ENCODE measurements at places on chromosomes 3 and 15.

- DNase-seq, result no peak
These were observed 38.5 kb downstream of the SPTSSB start for GRCh38 chr3:161332792-161333191.

DNA sequence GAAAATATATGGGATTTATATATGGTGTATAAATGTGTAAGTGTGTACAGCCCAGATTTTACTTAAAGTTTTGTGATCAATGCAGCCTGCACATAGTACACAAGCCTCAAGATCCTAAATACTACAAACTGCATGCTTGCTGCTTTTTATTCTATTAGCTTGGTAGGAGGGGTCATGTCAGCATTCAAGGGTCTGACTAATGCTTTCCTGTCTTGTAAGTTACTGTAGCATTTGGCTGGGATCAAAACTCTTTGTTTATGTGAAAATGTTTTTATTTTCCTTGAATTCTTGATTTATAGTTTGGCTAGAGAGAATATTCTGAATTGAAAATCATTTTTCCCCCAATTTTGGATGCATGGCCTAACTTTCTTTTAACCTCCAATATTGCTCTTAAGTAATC is 370.9 kb downstream of the NSUN3 start:
- no peak for DNase-seq

DNA sequence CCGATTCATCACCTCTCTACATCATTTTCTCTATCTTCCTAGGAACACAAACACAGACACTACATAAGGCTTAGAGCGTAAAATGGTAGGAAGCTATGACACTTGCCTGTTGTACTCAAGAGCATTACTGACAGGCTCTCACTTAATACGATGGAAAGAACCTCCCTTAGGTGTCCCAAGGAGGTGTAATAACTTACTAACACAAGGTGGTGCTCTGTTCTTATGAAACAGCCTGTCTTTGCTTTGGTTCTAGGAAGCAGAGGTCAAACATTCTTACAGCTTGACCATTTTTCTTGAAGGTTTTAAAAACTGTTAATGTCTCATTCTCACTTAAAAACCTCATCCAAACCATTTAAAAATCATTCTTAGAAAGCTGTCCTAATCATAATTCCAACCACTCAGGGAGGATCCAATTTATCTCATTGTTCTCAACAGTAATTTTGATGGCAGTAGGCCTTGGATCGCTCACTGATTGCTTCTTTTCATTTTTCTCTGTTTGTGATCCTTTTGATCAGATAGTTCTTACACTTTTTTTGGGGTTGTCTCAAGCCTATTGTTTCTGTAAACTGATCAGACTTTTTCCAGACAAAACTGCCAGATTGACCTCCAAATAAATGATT is 317.8 kb upstream of the AGTR1 start:
- no peak for DNase-seq

DNA sequence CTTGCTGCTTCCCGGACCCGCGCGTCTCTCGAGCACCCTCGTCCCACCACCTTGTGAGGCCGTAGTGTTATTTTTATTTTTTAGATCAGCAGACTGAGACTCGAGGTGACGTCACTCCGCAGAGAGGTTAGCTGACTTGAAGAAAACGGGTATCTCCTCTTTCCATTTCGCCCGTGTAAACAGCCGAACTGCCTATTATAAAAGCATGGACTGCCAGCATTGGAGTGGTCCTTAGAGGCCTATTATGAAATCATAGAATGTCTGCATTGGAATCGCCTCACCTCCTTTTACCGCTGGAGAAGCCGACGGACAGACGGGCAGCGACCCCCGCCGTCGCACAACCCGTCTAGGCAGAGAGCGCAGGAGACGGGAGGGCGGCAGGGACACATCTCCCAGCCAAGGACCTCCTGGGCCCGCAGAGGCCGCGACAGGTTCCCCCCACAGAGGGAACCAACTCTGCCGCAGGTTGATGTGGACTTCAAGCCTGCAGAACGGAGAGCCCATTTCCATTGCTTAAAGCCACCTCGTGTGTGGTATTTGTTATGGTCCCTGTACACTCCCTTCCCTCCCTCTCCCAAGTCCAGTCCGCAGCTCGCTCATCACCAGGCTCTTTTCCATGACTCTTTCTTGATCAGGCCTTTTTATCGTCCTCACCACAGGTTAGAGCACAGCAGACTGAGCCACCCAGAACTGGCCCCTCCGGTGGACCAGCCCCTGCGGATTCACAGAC is 540 bp upstream of the PPP1R2 start:
- DNase-seq, result peak; percentile 17

DNA sequence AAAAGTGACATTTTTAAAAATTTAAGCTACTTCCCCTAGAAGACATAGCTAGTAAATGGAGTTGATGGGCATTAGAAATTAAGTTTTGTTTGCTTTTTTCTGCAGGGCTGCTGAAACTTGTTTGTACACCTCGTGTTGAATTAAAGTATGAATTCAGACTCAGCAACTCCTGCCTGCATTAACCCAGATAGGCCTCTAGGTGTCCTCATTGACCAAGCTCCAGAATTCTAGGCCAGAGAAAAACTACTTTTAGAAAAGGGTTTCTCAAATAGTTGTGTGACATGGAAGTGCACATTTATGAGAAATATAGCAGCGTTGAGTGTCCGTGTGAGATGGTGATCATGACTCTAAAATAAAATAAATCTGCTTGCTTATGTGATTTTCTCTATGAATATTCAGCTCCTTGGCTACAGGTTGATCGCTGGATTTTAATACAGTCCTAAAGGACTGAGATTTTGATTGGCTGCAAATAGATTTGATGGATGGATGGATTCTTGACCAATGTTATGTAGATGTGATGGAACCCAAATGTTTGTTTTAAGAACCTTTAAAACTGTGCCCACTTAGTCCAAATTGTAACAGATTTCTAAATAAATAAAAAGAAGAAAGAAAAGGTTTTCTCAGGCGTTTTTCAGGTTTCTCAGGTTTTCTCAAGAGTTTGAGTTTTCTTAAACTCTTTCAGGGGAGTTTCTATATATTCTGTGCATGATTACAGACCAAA is 39.4 kb upstream of the LMOD3 start:
- no peak for DNase-seq

- no peak for DNase-seq
These were observed 51.9 kb downstream of the BBX start for GRCh38 chr3:107574650-107575049.

DNA sequence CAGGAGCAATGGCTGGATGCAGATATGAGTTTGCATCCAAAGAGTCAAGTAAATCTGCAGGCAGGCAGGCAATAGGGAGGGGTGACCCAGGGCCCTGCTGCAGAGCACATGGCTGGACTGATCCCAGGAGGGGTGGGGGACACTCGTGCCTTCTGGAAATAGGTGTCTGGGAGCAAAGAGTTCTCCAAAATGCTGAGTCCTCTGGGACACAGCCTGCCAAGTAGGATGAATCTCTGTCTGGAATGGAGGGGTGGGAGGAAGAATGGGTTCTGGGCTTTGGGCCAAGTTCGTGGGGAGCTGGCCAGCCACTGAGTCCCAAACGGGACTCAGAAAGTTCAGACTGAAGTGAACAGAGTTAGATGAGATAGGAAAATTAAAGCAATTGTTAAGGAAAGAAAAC is 214.5 kb downstream of the MTHFS start:
- DNase-seq, result no peak

GRCh38 chr15:72923289-72923688 is 129.0 kb upstream of the NEO1 start:
- no peak for DNase-seq

DNA sequence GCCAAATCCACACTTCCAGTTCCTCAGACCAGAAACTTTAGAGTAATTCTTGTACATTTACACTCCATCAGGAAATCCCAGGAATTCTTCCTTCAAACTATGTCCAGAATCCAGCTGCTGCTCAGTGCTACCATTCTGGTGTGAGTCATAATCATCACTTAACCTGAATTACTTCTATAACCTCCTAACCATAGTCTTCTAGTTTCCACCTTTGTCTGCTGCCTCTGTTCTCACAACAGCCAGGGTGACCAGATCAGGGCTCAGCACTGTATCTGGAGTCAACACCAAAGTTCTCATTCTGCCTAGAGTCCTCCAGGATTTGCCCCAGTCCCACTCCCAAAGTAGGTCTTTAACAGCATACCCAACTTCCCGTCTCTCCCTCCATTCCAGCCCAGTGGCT is 3.4 kb downstream of the CLDND1 start:
- no peak for DNase-seq

- no peak for DNase-seq
These were observed 27.5 kb downstream of the MASP1 start for GRCh38 chr3:187264021-187264420.

- DNase-seq, result no peak
These were observed 231.7 kb downstream of the ARPP21 start for GRCh38 chr3:35871009-35871408.

DNA sequence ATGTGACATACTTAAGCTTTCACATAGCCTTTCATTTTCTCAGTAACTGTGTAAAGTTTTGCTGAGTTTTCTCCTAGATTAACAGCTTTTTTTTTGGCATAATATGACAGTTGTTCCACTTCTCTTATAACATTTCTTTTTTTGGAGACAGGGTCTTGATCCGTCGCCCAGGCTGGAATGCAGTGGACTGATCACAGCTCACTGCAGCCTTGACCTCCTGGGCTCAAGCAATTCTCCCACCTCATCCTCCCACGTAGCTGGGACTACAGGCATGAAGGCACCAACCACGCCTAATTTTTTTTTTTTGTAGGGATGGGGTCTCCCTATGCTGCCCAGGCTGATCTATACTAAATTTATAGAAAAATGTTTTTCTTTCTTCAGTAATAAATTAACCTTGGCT is 30.1 kb downstream of the DLG1 start:
- DNase-seq, result no peak

DNA sequence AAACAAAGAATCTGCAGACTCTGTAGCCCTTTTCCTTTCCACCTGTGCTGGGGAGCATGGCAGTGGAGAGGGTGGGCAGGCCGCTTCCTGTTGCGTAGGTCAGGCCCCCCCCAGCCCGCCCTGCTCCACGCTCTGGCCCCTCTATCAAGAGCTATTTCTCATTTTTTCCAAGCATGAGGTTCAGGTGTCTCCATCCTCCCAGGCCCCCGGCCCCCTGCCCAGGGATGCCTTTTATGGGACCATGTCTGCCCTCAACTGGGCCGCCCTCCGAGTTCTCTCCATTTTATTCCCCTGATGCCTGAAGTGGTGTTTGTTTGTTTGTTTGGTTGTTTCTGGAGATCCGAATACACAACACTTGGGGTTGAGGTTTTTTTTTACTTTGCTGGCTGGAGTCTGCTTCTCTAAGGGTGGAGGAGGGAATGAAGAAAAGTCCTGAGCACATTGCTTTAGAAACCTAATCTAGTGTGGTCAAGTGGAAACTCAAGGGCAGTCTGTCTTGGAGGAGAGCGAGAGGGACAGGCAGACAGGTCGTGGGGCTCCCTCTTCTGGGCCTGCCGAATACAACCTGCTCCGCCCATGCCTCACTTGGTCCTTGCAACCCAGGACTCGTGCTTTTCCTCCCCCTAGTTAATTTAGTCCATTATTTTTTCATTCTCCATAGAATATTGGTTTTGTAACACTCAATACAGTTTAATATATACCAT is 176.5 kb upstream of the LYSMD4 start:
- no peak for DNase-seq

GRCh38 chr3:39278616-39278935 is 1.3 kb downstream of the CX3CR1 start:
- no peak for DNase-seq

DNA sequence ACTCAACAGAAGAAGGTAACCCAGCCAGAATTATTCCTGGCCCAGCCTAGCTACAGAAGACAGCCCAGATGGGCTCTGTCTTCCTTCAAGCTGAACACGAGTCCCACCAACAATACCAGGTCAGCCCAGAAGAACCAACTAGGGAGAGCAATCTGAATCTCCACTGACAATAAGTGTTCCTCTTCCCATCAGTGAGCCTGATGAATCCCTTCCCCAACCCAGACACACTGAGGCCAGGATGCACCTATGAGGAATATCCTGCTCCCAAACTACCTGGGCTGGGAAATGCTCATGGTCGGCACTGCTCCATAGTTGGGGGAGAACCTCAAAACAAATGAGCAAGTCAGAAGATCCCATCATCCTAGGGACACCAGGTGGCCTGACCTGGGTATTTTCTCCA is 351.1 kb downstream of the OCA2 start:
- no peak for DNase-seq

GRCh38 chr3:45272828-45273470 is 46.9 kb upstream of the TMEM158 start:
- no peak for DNase-seq

DNA sequence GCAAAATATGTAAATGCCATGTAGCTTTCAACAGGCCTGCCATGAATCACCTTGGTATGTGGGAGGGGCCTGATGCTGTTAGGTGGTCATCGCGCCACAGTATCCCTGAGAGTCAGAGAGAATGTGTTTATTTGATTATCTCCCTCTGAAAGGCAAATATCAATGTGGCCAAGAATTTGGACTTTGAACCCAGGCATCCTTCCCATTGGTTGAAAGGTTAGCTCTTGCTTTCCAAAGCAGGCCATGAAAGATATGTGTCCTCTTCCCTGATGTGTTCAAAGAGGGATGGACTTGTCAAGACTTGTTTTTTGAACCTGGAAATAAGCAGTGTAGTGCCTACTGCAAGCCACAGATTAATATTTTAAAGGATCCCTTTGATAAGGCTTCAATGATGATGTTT is 36.7 kb downstream of the SRP14 start:
- no peak for DNase-seq

DNA sequence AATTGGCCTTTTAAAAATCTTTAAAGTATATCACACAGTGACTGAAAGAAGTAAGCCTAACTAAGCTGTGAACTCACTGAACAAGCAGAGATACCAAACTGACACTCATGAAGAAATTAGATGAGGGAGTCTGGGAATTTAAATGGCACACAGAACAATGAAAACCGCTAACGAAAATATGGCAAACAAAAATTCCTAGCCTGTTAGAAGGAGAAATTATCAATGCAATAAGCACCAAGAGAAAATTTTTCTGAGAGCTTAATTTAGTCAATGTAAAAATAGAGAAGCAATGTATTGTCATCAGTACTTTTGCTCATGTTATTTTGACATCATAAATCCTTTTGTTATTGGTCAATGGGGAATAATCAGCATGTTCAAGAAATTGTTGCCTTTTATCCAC is 291.1 kb upstream of the PDZRN3 start:
- no peak for DNase-seq

- DNase-seq, result no peak
These were observed 19.2 kb downstream of the GNB4 start for GRCh38 chr3:179432021-179432420.

DNA sequence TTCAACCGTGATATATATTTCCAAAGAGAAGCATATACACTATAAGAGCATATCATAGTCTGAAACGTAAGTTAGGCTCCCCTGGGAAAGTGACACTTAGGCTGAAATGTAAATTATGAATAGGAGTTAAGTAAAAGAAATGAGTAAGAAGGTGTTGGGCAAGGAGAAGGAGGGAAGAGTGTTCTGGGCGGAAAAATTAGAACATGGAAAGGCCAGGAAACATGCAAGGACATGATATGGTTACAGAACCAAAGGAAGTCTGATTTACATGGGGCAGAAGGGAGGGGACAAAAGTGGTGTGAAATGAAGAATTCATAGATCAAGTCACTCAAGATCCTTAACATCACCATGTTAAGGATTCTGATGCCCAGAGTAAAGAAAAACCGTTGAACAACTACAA is 75.2 kb downstream of the SCAPER start:
- DNase-seq, result no peak
